ENCODE measurements at places on chromosomes 3 and 15.

GRCh38 chr3:8561370-8561769, 59.7 kb downstream of the LMCD1 start:
- DNase-seq = no peak

DNA sequence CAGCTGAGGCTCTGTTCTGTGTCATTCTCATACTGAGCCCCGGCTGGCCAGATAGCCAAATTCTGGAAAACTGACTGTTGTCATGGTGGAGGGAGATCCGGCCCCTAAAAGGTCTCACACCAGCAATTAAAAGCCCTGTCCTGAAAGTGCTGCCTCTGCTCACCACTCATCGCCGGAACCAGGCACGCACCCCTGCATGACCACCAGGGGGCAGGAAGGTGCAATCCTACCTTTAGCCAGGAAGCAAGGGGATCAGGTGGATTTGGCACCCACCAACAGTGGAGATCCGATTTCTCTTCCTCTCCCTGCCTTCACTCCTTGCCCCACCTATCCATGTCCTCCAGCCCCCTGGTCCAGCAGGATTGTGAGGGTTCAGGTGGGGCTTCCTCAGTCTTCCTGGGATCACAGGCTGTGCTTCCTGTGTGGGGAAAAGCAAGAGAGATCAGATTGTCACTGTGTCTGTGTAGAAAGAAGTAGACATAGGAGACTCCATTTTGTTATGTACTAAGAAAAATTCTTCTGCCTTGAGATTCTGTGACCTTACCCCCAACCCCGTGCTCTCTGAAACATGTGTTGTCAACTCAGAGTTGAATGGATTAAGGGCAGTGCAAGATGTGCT, 16.1 kb upstream of the CACNA2D2 start:
- DNase-seq = peak; percentile 62

- DNase-seq = no peak
These were observed 481.4 kb upstream of the THBS1 start for GRCh38 chr15:39099524-39099923.

DNA sequence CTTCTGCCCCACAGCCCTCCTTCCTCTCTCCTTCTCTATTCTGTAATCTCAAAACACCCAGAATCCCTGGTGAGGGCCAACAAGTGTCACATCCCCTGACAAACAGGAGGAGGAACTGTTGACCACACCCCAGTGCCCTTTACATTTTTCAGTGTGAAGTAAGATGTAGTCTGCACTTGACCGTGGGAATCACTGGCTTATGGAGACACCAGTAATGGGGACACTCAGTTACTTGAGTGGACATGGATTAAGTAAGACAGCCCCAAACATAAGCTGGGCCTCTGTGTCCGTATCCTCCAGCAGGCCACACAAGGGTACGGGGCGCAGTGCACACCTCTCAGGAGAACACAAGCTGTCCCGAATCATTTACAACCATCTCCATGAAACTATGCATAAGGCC, 28.4 kb upstream of the LIMD1 start:
- DNase-seq = no peak

DNA sequence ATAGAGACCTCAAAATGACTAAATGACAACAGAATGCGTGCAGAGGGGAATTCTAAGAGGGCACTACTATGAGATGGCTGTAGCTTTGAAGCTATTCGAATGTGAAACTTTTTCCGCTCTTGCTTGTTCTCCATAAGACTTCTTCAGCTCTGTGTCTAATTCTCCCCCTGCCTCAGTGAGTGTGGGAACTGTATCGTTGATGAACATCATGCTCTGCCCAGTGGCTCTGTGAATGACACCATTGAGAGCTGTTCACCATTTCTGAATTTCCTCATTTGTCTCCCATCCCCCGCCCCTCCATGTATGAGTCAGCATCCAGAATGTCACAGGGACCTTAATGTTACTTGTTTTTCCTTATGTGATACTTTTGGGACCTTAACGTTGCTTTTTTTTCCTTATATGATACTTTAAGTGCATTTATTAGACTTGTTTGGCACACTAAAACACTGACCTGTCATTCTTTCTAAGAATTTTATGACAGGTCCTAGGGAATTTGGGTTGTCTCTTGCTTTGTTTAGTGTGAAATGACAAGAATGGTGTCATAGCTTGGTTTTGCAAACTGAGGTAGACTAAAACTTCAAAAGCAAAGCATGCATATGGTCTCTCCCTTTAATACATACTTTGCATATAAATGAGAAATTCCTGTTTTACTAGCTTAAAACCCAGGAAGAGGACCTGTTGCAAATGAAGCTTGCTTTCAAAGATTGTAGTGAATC, 99.6 kb downstream of the FNDC3B start:
- no peak for DNase-seq

DNA sequence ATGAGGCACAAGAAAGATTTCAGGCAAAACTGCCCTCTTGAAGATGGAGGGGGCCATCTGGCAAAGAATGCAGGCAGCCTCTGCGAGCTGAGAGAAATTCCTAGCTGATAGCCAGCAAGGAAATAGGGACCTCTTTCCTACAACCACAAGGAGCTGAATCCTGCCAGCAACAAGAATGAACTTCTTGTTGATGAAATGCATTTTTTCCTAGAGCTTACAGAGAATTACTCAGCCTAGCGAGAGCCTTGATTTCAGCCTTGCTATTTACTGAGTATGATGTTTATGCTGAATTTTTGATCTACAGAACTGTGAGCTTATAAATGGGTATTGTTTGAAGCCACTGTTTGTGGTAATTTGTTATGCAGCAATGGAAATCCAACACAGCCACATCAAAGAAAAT, 148.5 kb upstream of the NAALADL2 start:
- DNase-seq = no peak

DNA sequence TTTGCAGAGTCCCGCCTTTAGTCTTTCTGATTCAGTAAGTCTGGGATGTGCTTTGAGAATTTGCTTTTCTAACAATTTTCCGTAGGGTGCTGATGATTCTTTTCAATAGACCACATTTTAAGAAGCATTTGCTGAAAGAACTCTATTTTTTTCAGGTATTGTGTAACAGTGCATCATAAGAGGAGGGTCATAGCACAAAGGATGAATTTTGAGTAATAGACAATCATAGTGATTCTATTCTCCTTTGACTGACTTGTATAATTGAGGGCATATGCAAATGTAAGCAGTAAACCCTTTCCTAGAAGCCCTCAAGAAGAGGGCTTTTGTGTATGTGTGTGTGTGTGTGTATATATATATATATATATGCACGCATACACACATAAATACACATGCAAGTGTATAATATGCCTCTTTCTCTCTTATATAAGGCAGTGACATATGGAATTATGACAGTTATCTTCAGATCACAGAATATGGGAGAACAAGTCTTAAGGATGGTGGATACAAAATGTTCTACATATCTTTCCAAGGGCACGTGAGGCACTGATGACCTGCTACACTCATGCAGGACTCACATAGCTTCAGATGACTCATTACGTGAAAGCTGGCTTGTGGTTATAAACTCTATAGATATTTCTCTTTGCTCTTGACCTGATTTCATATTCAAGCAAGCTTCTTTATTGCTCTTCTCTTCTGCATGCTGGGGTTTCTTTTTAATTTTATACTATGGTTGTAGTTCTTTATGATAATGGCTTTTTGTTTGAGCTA, 6.5 kb upstream of the PLSCR1 start:
- no peak for DNase-seq

- no peak for DNase-seq
These were observed 95.0 kb upstream of the CGNL1 start for GRCh38 chr15:57281321-57281720.

- DNase-seq = no peak
These were observed 3.6 kb downstream of the STIMATE start for GRCh38 chr3:52893723-52894122.

- no peak for DNase-seq
These were observed 3.6 kb downstream of the CADM2 start for GRCh38 chr3:84962415-84962814.

- no peak for DNase-seq
These were observed 252.9 kb downstream of the SHQ1 start for GRCh38 chr3:72595376-72595775.

- no peak for DNase-seq
These were observed 1273.9 kb downstream of the OTOL1 start for GRCh38 chr3:162770551-162770950.

GRCh38 chr3:155229086-155229485, 64.4 kb downstream of the STRIT1 start:
- DNase-seq = no peak

- DNase-seq = no peak
These were observed 8.8 kb downstream of the NEK10 start for GRCh38 chr3:27360113-27361078.

DNA sequence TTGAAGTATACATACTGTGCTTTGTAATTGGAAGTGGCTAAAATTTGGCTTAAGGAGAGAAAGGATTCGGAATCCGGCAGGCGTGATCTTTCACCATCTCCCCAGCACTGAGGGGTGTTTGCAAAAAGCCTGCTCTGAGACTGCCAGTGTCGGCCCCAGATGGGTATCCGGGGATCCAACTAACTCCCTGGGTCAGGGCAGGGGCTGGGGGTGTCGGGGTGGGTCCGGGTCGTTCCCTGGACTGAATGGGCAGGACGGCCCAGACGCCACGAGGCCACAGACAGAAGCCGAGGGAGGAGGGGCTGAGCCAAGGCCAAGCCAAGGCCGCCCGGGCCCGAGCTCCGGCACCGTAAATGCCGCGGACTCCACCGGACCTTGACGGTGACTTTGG, 349 bp downstream of the PPIB start:
- DNase-seq = no peak

- DNase-seq = no peak
These were observed 14.5 kb downstream of the SRPRB start for GRCh38 chr3:133820129-133820528.

DNA sequence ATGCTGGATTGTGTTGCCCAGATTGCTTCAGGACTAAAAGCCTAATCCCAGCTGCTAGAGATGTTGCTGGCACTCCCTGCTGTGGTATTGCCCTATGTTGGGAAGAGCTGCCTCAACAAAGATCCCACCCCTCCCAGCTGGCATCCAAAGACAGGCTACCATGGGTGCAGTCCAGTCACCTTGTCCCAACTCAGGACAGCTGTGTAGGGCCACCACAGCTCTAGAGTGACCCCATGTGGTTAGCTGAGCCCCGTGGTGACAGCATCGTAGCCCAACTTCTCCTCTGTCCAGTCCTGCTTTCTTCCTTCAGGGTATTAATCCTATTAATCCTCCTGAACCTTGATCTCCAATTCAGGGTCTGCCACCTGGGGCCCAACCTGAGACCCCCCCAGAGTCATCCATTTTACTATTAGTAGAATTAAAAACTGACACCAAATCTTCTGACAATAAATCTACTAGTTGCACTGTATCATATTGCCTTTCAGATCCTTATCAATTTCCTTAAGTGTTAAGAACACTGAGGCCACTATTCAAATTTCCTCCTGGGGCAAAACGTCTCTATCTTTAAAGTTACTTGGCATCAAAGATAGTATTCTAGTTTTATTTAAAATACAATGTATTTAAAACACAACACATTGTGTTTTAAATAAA, 83.5 kb downstream of the AQP9 start:
- DNase-seq = no peak

DNA sequence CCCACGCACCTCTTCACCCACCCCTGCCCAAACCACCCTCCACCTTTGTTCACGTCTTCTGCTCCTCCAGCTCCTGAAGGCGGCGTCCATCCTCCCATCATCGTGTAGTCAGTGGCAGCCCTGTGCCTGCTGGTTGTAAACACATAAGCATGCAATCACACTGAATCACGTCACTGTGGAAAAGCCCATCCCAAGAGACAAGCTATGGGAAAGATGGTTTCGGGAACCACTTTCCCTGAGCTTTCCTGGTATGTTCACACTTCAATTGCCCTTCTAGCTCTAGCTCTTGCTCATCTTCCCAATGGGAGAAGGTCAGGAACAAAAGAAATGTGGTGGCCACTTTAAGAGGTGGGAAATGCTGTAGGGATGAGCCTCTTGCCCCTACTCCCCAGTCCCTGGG, 14.4 kb upstream of the GOLGA8J start:
- DNase-seq = no peak

GRCh38 chr15:91897585-91898372, 44.3 kb downstream of the SLCO3A1 start:
- no peak for DNase-seq

DNA sequence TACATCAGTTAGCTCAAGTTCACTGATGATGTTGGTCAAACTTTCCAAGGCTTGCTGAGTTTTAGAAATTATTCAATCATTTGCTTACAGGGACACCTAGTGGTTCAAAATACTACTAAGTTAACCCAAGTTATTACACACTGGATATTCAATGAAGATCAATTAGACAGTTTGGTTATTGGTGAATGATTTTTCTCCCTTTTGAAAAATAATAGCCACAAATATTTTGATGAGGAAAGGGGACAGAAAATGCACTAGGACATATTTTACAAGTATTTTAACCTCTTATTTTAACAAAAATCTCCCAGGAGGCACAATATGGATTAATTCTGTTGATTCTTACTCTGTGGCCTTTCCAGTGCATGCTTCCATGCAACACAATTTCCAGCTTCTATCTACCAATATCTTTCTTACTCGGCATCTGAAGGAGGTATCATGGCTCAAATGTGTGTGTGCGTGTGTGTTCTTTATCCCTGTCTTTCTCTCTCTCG, 20.1 kb upstream of the GOLGA6L2 start:
- no peak for DNase-seq

DNA sequence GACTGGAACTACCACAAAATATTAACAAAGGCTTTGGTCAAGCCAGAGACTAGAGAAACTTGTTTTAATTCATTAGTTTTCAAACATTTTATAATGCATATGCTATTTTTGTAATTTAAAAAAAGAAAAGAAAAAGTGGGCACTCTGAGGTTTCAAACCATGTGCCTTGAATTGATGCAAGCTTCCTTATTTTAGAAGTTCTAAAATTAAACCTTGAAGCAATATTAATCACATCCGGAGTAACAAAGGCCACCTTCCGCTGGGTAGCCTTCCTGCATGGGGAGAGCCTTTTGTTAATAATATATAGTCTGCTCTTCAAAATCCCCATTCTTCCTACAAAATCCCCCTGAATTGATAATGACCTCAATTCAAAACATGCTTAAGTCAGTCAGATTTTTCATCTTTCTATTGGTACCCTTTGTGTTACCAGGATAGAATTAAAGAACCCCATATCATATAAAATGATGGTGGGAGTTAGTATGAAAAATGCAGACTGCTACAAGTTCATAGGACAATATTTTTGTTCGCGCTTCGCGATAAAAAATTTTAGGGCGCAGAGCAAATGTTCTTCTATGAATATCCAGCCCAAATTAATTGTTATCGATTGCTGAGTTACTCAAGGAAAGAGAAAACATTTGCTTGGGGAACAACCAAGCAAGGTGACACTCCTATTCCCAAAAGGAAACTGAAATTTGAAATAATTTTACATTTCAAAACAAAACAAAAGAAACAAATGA, 30.6 kb downstream of the LDHAL6B start:
- DNase-seq = no peak

- no peak for DNase-seq
These were observed 21.1 kb upstream of the IQCF6 start for GRCh38 chr3:51799879-51800749.

GRCh38 chr3:105845488-105845887, 23.3 kb downstream of the CBLB start:
- DNase-seq = no peak

All from T follicular helper cell (primary cell).